ENCODE measurements at places on chromosomes 4 and X.
A peak's percentile ranks its signal among the peaks of the same experiment; 100 is the strongest.

- DNase-seq = no peak
Observed at GRCh38 chrX:310621-311155, 7.9 kb downstream of the GTPBP6 start.

GRCh38 chrX:70921709-70922352, 9.1 kb downstream of the SLC7A3 start:
- DNase-seq = no peak

GRCh38 chr4:159177265-159178150, 74.6 kb downstream of the RAPGEF2 start:
- DNase-seq = no peak

DNA sequence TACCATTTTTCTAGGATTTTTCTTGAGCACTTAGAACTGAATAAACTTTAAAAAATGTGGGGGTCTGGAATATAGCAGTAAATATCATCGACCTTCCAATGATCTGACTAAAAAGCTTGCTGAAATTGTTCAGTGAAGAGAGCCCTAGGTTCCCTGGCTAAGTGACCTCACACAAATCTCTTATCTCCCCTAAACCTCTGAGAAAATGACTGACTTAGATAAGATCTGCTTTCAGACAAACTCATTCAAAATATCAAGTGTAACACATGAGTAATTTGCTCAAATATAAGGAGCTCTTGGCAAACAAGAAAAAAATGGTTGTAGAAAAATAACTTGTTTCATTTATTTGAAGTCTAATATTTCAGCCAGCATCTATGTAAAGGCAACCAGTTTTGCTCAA, 441.7 kb upstream of the SLIT2 start:
- no peak for DNase-seq

GRCh38 chr4:93839704-93840103, 11.2 kb downstream of the ATOH1 start:
- no peak for DNase-seq

DNA sequence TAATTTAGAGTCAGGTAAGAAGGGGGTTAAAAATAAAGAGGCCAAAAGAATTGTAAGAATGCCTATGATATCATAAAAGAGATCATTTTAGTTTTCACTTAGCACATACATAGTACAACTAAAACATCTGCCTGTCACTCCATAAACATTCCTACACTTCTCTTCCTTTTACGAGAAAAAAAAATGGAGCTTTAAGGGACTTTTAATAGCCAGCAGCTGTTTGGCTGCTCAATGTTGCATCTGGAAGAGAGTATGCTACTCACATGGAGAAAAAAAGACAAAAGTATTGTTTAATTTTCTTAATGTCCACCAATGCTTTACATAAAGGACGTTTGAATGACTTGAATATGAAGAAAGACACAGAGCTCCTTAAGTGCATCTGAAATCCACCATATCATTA, 48.7 kb upstream of the TNIP3 start:
- no peak for DNase-seq

- DNase-seq = no peak
Observed at GRCh38 chrX:1472975-1473374, 20.3 kb upstream of the ASMTL start.

- no peak for DNase-seq
Observed at GRCh38 chr4:123553279-123553678, 156.7 kb downstream of the SPRY1 start.

DNA sequence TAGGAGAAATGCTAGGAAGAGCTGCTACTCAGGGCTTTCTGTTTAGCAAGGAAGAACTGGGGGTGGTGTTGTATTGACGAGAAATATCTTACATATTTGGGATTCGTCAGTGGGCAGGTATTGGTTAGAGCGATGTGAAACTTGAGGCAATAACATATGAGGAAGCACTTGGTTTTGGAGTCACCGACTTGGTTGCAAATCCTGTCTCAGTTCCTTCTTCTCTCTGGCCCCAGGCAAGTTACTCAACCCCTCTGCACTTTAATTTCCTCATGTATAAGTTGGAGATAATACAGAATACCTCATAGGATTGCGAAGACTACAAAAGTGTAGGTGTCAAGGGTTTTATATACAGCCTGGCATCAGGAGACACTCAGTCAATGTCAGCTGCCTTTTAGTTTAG, 34.1 kb downstream of the GPAT3 start:
- no peak for DNase-seq

- DNase-seq = no peak
Observed at GRCh38 chr4:184282895-184283654, 65.4 kb upstream of the ENPP6 start.

- DNase-seq = no peak
Observed at GRCh38 chrX:3124031-3124430, 82.8 kb downstream of the ARSF start.

DNA sequence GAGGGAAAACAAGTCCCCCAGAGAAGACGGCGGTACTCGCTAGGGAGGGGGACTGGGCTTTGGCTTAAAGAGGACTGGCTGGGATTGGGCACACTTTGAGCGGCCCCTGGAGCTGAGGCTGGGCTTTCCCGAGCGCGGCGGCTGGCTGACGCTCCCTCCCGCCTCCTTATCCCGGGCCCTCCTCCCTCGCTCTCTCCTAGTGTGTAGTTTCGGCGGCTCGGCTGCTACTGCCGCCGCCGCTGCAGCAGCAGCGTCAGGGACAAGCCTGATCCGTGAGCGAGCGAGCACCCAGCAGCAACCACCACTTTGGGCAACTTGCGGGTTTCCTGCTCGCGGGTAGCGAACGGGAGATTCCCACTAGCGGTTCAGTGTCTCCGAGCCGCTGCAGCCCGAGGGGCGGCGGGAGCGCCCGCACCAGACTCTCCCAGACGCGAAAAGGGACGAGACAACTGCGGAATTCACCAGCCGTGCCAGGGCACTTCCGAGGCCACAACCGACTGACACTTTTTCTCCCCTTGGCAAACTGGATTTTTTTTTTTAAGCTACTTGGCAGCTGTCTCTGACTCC, 632 bp upstream of the PCDH7 start:
- DNase-seq = peak; percentile 64

DNA sequence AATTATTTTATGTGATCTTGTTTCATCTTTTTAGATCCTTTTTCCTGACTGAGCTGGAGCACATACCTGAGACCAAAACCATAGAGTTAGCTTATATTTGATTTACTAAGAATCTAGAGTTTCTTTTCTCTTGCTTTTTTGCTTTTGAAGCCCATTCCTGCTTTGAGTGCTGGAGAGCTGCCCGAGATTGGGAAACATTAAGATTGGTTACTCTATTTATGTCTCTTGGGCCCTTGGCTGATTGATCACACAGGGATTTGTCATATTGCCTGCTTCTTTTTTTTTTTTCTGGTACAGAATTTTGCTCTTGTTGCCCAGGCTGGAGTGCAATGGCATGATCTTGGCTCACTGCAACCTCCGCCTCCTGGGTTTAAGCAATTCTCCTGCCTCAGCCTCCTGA, 73.9 kb downstream of the REPS2 start:
- DNase-seq = no peak

GRCh38 chr4:54541426-54542118, 116.2 kb upstream of the KIT start:
- DNase-seq = no peak

DNA sequence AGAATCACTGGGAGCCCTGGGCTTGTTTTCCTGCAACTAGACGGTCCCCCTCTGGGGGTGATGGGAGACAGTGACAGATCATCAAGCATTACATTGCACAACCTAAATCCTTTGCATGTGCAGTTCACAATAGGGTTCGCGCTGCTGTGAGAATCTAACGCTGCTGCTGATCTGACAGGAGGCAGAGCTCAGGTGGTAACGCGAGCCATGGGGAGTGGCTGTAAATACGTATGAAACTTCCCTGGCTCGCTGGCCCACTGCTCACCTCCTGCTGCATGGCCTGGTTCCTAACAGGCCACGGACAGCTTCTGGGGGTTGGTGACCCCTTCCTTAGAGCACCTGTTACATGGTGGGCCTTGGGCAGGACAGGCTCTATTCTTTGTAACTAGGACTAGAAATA, 10.4 kb downstream of the PAQR3 start:
- DNase-seq = no peak

GRCh38 chrX:34716302-34716701, 59.2 kb upstream of the TMEM47 start:
- no peak for DNase-seq

DNA sequence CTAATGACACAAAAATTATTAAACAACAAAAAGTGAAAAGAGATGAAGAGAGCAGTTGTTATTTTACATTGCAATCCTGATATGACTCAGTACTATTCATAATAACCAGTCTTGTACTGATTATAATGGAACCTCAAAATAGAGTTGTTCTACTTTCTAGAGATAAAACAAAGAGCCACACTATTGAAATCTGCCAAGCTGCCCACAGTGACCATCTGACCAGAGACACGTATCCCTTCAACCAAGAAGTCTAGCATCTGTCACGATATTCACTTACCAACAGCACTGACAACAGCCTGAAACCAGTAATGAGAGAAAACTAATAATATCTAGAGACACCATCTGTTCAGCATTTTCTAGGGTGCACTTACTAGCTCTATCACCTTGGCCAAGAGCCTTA, 466.7 kb downstream of the NKX6-1 start:
- no peak for DNase-seq

DNA sequence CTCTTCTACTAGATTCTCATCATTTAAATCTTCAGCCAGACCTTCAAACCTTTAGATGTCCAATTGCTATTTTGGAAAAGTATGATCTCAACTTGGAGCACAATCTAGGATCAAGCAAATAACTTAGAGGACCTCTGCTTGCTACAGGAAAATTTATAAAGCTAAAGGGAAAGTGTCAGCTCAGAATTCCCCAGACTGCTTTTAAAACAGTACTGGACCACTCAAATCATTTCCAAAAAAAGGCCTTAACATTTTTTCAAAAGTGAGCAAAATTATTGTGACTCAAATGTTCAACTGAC, 169.8 kb downstream of the PARM1 start:
- no peak for DNase-seq

DNA sequence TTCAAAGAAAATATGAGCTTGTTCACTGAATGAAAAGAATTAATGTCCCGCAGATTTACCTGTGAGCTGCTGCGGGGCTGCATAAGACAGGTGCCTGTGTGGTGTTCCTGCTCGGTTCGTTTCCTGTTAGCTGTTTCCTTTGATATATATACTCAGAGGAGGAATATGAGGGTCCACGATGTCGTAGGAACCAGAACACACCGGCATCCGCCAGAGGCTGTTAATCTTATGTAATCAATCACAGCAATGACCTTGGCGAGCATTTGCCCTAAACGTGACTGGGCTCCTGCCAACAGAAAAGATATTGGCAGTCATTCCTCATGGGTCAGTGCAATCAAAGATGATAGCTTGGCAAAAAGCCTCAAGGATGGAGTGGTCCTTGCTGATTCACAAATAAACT, 260.1 kb downstream of the EVC2 start:
- no peak for DNase-seq

DNA sequence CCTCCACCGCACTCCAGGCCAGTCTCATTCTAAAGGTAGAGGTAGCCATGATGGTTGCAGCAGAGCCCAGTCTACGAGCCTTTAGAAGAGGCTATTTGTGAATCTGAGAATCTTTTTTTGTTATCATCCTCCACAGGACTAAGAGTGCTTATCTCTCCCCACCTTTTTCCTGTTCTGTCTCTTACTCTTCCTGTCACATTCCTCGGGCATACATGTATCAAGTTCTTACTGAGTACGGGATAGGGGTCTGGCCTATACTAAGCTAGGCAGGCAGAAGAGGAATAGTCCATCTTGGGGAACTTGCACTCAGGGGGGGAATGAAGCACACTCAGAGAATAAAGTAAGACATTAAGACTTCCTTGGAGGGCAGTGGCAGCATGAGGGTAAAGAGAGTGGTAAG, 25.7 kb downstream of the LAS1L start:
- DNase-seq = no peak

DNA sequence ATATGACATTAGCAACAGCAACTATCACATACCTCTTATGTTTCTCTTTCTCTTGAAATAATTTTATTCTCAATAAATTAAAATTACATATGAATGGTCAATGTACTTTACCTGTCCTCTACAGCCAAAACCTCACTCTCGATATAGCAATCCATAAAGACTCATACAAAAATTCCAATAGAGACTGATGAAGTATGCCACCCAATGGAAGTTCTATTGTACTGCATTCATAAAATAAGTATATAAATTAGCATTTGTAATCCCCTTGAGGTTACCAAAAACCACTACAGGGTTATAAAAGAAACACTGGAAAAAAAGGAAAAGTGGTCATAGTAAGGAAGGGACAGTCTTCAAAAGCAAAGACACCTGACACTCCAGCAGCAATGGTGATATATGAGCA, 32.8 kb downstream of the CLDN2 start:
- no peak for DNase-seq

DNA sequence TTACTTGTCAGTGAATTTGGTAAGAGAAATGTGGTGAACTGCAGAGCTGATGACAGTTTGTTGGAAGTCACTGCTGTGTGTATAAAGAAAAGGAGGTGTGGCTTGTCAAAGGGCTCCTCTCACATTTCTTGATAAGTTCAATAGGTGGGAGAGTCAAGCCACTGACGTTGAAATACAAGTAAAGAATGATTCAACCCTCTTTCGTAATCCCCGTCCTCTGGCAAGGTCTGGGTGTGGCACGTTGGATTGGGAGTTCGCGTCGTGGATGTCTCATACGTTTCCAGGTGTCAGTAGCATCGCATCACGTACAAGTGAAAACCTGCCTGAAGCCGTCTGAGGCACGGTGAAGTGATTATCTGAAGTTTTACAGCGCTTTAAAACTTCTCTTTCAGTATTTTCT, 76.4 kb downstream of the EGF start:
- DNase-seq = no peak

DNA sequence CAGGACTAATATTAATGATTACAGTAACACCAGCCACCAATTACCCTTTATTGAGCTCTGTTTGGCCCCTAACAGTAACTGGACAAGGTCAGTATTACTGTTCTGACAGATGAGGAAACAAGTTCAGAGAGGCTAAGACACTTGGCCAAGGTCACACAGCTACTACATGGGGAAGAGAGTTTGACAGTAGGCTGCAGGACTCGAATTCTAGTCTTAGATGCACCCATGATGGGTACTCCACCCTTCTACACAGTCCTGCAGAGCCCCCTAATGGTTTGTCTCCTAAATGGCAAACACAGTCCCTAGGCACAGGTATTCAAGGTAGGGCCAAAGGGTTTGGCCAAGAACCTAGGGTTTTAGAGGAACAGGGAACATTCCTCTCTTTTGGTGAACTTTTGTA, 93.9 kb downstream of the NSUN7 start:
- DNase-seq = peak; percentile 40

DNA sequence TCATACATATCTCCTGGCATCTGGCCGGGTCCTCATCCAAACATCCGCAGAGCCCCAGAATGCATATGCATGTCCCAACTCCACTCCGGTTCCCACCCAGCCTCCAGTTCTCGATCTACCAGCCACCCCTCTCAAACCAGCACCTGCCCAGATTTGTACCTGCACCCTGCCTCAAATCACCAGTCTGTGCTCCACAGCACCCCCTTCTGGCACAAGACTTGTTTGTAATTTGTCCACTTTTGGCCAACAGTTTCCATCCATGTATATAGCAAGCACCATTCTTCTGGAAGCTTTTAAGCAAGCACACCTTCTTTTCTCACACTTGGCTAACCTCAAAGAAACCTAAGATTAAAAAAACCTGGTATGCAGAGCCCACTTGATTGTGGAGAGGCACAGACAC, 644.1 kb downstream of the MID1IP1 start:
- peak; percentile 21 for DNase-seq

GRCh38 chr4:138494931-138495330, 252.8 kb upstream of the SLC7A11 start:
- peak; percentile 17 for DNase-seq
